ENCODE measurements at places on chromosomes 13 and 19.

DNA sequence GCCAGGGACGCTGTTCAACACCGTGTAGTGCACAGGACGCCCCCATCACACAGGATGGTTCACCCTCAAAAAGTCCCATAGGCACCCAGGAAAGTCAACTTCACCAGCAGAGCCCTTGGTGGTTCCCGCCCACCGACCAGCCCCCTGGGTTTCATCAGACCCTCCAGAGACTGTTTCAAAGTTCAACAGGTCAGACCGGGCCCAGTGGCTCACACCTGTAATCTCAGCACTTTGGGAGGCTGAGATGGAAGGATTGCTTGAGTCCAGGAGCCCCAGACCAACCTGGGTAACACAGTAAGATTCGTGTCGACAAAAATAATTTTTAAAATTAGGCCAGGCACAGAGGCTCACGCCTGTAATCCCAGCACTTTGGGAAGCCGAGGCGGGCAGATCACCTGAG, 61.0 kb downstream of the MYO9B start:
- DNase-seq, result no peak

GRCh38 chr13:20700288-20700687, 3.2 kb upstream of the IL17D start:
- DNase-seq, result no peak

- DNase-seq, result no peak
Observed at GRCh38 chr13:30847650-30848307, 58.3 kb upstream of the MEDAG start.

GRCh38 chr19:36577271-36577996, 4.3 kb upstream of the ZNF529 start:
- peak; percentile 1 for DNase-seq

DNA sequence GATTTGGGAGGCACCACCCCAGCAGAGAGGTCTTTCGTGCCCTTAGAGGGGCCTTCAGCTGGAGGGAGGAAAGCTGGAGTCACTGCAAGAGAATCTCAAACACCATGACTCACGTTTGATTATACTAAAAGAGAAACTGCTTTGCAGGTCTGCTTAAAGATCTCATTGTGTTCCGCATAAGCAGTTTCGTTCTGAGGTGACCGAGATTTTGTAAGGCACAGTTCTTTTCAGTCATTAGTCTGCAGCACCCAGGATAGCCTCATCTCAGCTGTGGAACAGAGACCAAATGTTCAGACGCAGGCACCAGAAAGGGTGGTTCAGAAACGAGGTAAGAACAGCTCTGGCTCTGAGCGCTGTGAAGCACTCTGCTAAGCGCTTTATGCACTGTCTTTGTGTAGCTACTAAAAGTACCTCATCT, 71.2 kb upstream of the GTF3A start:
- no peak for DNase-seq

DNA sequence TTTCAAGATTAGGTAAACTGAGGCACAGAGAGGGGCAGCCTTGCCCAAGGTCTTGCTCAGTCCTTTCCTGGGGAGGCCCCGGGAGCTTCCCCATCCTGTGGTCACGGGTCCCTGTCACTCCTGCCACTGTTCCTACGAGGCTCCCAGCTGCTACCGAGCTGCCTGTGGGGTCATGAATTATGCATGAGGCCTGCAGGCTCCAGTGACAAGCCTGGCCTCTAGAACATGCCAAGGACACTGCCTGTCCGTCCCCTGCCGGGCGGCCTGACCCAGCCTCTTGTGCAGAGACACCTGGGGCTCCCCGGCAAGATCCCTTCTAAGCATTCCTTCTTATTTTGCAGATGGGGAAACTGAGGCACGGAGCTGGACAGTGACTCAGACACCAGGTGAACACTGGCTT, 2.7 kb downstream of the FCHO1 start:
- DNase-seq, result no peak

DNA sequence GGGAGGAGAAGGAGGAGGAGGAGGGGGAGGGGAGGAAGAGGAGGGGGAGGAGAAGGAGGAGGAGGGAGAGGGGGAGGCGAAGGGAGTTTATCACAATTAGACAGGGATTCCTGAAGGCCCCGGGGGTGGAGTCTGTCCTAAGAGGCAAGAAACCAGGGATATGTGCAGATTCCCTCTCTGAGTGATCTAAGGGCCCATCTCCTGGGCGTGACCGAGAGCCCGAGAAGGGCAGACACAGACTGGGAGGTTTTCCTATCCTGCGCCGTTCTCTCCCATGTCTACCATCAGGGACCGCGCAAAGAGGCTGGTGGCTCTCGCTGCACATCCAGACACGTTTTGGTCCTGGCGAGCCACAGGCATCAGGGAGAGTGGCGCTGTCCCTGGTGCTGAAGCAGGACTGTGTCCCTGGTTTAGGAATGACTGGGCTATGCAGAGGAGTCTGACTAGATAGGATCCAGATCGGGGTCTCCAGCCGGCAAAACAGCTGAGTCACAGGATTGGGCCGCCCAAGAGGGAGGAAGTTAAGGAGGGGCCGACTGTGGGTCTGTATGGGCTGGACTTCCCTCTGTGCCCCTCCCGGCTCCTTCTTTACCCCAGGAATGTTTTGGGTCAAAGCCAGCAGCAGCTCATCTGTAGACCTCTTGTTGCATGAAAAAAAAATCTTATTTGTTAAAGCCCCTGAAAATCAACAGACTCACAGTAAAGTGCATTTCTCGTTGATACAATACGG, 17.9 kb upstream of the ZNF175 start:
- peak; percentile 71 for DNase-seq

- DNase-seq, result peak; percentile 28
Observed at GRCh38 chr19:55460670-55461258, 678 bp downstream of the ISOC2 start.

GRCh38 chr13:111904701-111905608, 162.0 kb upstream of the SOX1 start:
- DNase-seq, result no peak
